ENCODE measurements at places on chromosomes 13 and 19.

DNA sequence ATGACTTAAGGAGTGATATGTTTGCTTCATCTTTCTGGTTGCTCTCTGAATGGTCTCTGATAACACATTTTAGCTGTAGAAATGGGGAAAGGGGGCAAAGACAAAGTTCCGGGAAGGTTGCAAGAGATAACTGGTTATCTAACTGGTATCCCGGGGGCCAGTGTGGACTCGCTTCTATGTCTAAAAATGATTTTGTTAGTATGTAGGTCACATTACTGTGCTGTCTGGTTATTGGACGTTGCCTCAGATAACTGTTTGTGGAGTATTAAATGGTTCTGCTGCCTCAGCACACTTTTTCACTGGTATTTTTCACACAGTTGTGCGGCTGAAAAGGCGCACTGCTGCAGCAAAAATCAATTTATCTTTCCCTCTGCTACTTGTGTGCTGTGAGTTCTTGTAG lies 63.0 kb upstream of the ZNF536 start:
- no peak for DNase-seq

- no peak for DNase-seq
Observed at GRCh38 chr13:42039457-42039945, 8.9 kb upstream of the DGKH start.

- no peak for DNase-seq
Observed at GRCh38 chr13:104571161-104571892, 1505.1 kb upstream of the SLC10A2 start.

GRCh38 chr19:2050349-2050990 lies 574 bp downstream of the MKNK2 start:
- DNase-seq, result no peak

All from activated CD4-positive, alpha-beta T cell treated with anti-CD3 and anti-CD28 coated beads for 4 hours (primary cell).